ENCODE measurements at places on chromosomes 3 and 15. TPM values are rescaled to one million over a fixed set of nuclear protein-coding genes. Genes with fewer than 3 reads are reported as not detected.
A peak's percentile ranks its signal among the peaks of the same experiment; 100 is the strongest.

DNA sequence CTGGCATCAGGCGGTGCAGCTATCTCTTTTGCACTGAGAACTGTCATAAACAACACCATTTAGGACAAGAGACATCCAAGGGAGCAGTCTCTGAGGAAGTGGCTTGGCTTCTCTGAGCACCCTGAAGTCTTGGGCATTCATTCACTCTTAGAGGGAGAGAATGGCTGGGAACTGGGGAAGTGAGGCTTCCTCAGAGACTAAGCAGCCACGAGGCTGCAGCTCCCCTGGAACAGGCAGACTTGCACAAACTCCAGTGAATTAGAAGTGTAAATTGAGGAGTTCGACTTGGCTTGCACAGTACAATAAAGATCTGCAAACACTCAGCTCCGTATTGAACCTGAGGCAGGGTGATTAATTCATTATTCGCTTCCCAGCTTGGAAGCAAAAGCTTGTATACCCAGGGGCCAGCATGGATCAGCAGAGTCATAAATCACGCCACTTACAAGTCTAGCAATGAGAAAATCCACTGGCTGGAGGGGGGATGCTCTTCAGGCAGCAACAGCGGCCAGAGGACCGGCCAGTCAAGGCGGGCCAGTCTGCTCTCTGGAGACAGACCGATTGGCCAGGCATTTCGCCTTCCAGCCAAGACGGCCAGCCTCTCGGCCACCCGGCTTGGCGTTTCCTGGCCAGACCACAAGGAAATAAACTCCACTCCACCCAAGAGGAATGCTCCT, 118.8 kb upstream of the ADPGK start:
- peak; percentile 67 for DNase-seq

DNA sequence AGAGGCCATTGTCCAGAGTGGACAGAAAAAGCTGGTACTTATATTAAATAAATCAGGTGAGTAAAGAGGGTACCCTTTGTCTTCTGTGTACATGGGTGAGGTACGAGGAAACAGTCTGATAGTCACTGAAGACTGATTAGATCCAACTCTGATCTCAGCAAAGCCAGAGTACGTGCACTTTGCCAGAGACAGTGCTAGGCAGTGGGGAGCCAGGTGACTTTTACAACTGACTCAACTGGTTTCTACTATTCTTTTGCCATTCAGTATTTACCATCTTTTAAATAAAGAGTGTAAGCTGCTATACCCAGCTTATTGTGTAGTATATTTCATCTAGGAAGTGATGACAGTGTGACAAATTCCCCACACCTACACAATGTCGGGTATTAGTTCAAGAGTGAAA, 3.3 kb downstream of the GNL3 start:
- DNase-seq, result no peak

DNA sequence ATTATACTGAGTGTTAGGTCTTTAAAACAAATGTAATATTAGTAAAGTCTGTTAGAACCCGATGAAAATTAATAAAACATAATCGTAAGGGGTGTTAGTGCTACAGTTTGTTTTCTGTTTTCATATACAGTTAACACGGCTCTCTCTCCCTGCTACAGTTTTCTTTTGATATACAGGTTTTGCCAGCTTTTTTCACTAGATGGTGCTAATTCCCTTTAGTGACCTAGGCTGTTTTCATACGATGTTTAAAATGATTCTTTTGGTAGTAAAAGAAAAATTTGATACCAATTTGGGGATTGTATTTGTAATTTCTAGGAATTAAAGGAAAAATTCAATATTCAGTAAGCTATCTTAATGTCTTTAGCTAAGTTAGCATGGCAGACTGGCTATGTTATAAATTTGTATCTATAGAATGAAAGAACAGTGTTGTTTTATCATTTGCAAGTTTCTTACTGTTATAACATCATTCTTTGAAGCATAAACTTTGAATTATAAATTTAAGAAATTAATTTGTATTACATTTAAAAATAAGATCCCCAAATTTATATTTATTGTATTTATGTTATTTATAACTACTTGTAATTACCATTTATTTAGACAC, 11.5 kb downstream of the APH1B start:
- DNase-seq, result no peak

SI gene
- not detected for total RNA-seq

DAZL gene
- not detected for total RNA-seq

- DNase-seq, result no peak
These were observed 11.6 kb upstream of the RPL29 start for GRCh38 chr3:52007291-52007690.

- no peak for DNase-seq
These were observed 28.6 kb upstream of the GPR149 start for GRCh38 chr3:154458560-154458959.

- DNase-seq, result no peak
These were observed 174.1 kb upstream of the DPH6 start for GRCh38 chr15:35720019-35720418.

- DNase-seq, result no peak
These were observed 35.6 kb upstream of the FLNB start for GRCh38 chr3:57972531-57973111.

DNA sequence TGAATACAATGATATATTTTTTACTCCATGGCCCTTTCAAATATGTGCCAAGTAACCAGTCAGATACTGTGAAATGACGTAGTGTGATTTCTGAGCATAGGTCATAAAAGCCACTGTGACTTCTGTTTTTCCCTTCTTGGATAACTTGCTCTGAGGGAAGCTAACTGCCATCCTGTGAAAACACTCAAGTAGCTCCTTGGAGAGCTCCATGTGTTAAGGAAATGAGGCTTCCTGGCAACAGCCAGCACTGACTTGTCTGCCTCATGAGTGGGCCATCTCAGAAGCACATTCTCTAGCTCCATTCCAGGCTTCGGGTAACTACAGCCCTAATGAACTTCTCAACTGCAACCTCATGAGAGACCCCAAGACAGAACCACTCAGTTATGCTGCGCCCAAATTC, 9.5 kb upstream of the CCDC80 start:
- DNase-seq, result no peak

RHCG gene
- total RNA-seq, result 0.22 TPM

- DNase-seq, result no peak
These were observed 20.8 kb downstream of the VGLL4 start for GRCh38 chr3:11622586-11623550.

DNA sequence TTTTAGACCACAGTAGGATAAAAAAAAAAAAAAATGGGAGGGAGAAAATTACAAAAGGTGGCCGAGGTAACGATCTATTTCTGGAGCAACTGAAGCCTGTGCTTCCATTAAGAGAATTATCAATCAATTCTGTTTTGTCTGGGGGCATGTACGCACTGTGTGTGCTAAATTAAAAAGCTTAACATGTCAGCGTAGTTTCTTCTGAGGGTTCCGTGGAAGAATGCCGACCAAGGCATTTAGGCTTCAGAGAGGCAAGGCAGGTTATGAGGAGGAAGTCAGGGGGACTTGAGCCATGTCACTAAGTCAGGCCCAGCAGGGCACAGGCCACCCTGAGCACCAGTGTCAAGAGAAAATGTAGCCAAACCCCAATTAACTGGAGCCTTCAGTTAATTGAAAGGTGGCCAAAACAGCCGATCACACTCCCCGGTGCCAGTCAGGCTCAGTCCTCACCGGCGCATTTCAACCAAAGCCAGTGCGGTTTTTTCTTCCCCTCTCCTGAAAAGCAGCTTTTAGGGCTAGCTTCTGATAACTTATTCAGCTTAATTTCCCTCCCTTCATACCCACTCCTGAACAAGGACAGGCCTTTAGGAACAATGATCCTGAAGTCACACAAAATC, 113.9 kb downstream of the MEGF11 start:
- DNase-seq, result no peak

- DNase-seq, result no peak
These were observed 104.7 kb downstream of the SERPINI1 start for GRCh38 chr3:167840247-167840646.

DNA sequence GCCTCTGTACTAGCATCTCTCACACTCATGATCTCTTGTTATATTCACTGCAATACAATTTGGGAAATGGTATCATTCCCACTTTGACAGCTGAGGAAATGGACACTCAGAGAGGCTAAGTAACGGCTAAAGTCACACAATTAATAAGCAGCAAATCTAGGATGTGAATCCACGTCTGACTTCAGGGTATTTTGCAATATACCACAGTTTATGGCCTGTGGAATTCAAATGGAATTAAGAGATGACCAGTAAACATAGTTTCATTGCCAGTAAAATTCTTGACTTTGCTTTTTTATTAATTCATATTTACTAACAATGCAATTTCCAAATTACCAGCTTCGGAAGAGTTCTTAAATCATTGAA, 61.1 kb downstream of the CCNL1 start:
- no peak for DNase-seq

GRCh38 chr3:158086776-158087175, 19.4 kb downstream of the SHOX2 start:
- DNase-seq, result no peak

LYSMD2 gene
- 4.2 TPM for total RNA-seq

POPDC2 gene
- total RNA-seq, result 512 TPM

CNTN4 gene
- total RNA-seq, result 1.2 TPM

GRCh38 chr3:12042638-12043037, 38.5 kb downstream of the SYN2 start:
- DNase-seq, result no peak

GRCh38 chr3:43268636-43269035, 17.7 kb upstream of the SNRK start:
- no peak for DNase-seq

GRCh38 chr3:122416966-122417365, 1.1 kb upstream of the WDR5B start:
- DNase-seq, result no peak

FBXW12 gene
- not detected for total RNA-seq
